Hindlimb muscle (tissue), 1 donor: ENCODE measurements at places on chromosomes 11 and 22.

GRCh38 chr22:47445212-47445611 lies 682.8 kb downstream of the TBC1D22A start:
- no peak for DNase-seq

DNA sequence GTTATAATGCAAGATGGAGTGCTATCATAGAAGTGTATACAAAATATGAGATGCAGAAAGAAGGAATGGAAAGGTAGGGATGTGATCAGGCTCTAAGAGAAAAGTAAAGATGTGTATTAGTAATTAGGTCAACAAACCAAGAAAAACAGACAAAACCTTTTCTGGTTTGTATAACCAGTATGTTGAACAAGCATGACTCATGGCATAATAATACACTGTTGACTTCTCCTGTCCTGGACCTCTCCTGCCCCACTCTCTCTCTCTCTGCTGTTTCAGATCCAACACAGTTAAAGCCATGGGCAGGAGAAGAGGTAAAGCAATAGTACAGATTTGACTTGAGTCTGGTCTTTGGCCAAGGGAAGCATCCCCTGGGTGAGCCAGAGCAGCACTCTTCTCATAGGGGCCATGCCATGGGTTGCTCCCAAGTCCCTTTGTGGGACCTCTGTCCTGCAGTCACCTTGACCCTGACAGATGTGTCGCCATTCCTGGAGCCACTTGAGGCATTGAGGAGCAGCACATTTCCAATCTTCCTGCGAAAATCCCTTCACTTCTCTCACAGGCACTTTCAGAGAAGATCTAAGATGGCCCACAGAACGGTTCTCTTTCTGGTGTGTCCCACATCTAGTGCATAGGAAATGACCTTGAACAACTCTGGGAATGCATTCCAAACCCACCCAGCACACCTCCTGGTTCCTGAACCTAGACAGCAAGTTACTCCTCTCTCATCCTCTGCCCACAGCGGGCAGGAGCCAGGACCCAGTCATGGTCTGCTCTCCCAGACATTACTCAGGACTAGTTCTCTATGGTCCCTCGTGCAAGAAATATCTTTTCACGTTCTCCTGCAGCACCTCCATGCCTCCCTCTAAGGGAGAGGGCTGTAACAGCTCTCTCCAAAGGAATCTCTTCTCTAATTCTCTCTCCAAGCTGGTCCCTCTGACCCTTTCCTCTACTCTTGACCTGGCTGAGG lies 58.2 kb upstream of the PRSS23 start:
- DNase-seq, result no peak

- DNase-seq, result no peak
Measured at GRCh38 chr11:122681735-122682134, 26.2 kb downstream of the UBASH3B start.

- DNase-seq, result peak; percentile 46
Measured at GRCh38 chr22:43036282-43036829, 21.4 kb upstream of the PACSIN2 start.

DNA sequence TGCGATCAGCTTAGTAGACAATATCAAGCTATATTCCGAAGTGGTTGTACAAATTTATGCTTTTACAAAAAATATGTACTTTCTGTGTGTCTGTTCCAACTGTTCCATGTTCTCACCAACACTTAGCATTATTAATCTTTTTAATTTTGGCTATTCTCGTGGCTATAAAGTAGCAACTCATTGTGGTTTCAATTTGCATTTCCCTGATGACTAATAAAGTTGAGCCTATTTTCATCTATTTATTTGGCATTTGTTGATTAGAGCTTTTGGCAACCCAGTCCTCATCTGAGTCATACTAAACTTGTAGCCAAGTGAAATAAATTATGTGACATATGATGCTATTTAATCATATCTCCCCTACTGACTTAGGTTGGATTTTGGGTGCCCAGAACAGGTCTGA lies 115.9 kb downstream of the FBXO7 start:
- no peak for DNase-seq

- no peak for DNase-seq
Measured at GRCh38 chr11:9740202-9740883, 76.5 kb downstream of the SWAP70 start.

- DNase-seq, result no peak
Measured at GRCh38 chr11:121553389-121553788, 100.6 kb upstream of the SORL1-AS1 start.

GRCh38 chr11:69459848-69460539 lies 21.5 kb upstream of the LINC01488 start:
- DNase-seq, result no peak

DNA sequence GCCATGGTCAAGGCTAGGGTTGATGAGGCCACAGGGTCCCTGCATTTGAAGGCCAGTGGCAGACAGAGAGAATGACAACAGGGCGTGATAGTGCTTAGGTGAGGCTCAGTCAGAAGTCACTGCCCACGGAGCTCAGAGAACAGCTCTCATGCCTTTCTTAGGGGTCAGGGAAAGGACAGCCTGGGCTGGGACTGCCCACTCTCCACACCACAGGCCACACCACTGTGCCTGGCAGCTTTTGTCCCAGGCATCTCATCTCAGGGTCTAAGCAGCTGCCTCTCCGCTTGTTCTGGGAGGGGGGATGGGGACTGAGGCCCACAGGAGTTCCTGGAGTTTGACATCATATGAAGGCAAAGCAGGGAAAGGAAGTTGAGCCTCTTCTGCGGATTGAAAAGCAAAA lies 150.2 kb upstream of the B3GAT1 start:
- no peak for DNase-seq

DNA sequence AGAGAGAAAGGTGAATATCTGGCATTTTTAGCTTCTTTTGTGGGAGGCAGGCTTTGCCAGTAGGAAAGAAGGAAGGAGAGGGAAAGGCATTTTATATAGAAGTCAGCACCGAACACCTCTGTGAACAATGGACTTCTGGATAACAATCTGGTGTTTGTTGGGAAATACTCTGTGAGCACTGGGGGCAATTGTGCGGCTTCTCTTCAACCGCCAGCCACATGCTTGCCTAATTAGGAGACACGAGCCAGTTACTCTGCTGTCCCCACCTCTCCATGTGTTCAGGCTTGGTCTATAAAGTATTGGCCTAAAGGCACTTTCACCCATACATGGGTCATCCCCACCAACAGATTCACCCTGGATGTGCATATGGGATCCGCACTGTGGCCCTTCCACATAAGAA lies 523.6 kb downstream of the NTM start:
- DNase-seq, result no peak
